ENCODE measurements at places on chromosomes 6 and 20.

- DNase-seq, result no peak
Observed at GRCh38 chr6:131488780-131489179, 84.2 kb upstream of the ARG1 start.

DNA sequence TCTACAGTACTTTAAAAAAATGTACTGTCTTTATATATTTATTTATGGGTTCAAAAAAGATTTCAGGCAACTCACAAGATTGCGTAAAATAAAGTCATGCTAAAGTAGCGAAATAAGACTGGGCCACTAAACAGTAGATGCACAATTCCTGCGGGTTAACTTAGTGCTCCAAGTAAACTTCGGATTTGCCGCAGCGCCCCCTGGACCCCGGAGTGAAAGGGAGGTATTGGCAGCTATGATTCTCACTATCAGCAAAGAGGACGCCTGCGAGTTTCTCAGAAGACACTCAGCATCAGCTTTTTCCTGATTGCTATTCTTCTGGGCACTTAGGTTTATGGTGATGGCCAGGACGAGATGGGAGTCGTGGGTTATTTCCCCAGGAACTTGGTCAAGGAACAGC lies 1.4 kb downstream of the OTOR start:
- no peak for DNase-seq

GRCh38 chr6:3456898-3457709 lies at the start of gene SLC22A23:
SLC22A23 (minus strand) TSS chr6:3457050; CDS start chr6:3456559, 491 bp downstream.
- DNase-seq, result peak; percentile 83

- no peak for DNase-seq
Observed at GRCh38 chr6:116190550-116190949, 63.3 kb downstream of the TSPYL4 start.

DNA sequence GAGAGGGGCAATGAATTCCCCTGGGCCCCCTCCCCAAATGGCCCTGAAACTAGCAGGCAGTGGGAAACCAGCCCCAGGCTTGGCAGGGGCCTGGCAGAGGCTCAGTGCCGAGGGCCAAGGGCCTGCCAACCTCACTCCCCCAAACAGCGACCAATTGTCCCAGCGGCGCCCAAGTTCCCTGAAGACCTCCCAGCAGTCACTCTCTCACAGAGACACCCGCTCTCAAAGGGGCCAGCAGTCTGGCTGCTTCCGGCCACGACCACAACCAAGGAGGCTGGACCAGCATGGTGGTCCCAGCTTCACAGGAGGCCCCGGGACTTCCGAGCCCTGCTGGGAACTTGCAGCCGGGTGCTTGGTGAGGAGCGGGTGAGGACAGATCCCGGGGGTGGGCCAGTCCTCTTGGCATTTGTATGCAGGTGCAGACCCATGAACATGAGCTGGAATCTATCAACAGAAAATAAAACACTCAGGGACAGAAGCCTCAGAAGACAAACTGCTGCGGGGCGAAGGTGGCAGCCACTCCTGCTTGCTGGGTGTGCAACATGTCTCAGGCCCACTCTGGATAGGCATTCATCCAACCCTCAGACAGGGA lies 17.5 kb upstream of the SIRPA start:
- DNase-seq, result no peak

DNA sequence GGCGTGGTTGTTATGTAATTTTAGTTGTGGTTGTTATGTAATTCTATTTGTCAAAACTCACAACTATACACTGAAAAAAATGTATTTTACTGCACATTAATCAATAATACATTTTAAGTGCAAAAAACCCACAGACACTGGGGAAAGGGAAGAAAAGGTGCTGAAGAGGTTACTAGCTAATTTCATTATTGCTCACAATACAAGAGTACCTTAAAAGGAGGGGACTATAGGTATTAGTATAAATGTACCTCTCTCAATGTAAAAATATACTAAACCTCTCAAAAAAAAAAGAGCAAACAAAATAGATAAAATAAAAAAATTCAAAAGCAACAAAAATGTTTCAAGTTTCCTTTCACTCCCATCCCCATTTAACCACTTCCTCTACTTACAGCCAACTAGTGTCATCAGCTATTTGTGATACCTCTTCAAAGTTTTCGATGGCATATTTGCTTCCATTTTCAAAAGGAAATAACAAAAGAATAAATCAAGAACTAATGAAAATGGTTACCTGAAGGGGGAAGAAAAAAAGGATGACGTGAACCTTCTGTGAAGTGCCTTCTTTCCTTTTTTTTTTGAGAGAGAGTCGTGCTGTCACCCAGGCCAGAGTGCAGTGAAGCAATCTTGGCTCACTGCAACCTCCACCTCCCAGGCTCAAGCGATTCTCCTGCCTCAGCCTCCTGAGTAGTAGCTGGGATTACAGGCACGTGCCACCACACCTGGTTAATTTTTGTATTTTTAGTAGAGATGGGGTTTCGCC lies 30.2 kb downstream of the RANBP9 start:
- DNase-seq, result no peak

GRCh38 chr20:4869290-4870193 lies 131.8 kb downstream of the SLC23A2 start:
- DNase-seq, result no peak

DNA sequence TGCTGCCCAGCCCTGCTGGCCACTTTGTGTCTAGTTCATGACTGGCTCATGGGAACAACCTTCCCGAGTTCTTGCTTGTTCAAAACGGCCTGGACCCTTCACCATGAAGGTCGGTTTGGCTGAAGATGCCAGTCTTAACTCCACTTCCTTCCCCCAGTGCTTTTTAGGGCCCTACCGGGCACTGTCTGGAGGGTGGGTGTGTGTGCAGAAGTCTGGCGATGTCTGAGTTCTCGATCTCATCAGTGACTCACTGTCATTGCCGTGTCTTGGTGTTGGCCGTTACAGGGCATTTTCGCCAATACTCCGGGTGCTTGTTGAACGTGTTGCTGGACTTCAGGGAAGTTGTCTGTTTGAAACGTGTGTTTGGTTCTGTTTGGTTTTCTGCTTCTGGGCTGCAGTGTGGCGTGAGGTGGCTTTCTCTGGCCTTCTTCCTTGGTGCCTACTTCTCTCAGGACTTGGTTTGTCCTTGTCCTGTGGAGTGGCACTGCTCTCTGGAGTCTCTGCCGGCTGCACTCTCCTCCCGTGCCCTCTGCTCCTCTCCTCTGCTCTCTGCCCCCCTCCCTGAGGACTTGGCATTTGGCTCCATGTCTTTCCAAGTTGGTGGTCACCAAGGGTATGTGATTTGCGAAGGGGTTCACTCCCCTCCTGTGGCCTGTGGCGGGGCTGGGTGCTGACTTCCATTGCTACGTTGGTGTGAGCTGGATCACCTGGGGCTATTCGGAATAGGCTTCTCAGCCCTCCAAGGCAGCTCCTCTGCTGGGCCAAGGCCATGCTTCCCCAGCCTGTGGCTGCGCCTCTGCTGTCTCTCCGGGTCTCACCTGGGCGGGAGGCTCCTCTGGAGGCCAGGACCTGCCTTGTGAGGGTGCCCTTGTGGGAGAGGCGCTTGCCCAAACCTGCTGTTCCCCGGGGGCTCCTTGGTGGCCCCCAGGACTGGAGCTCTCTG lies 38.2 kb downstream of the PYGB start:
- no peak for DNase-seq

DNA sequence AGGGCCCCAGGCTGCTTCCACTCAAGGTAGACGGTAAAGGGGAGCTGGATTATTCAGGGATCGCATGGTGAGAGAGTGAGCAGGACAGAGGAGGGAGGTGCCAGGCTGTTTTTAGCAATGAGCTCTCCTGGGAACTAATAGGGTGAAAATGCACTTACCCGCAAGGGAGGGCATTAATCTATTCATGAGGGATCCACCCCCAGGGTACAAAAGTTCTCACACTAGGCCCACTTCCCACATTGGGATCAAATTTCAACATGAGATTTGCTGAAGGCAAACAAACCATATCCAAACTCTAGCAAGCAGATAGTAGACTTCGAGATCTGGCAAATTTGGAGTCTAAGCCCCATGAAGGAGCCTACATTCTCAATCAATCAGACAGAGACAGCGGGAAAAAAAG lies 408.6 kb downstream of the RNF144B start:
- DNase-seq, result no peak

- no peak for DNase-seq
Observed at GRCh38 chr20:52869276-52869675, 102.9 kb upstream of the TSHZ2 start.

DNA sequence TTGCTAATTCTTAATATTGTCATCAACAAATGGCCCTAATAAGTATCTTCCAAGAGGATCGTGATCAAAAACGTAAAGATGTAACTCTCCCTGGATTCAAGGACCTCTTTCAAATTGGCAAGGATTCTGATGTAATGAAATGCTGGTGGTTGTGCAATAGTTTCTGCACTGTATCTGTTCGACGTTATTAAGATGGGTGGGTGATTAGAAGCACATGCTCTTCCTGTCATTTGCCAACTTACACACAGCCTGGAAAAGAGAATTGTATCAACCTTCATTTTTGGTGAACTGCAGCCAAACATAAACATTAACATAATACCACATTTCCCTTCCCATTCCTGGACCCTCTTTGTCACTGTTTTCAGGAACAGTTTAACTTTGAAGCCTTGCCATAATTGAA lies 9.8 kb downstream of the FOXQ1 start:
- no peak for DNase-seq

GRCh38 chr20:53642196-53643030 lies 48.8 kb upstream of the ZNF217 start:
- DNase-seq, result peak; percentile 32

DNA sequence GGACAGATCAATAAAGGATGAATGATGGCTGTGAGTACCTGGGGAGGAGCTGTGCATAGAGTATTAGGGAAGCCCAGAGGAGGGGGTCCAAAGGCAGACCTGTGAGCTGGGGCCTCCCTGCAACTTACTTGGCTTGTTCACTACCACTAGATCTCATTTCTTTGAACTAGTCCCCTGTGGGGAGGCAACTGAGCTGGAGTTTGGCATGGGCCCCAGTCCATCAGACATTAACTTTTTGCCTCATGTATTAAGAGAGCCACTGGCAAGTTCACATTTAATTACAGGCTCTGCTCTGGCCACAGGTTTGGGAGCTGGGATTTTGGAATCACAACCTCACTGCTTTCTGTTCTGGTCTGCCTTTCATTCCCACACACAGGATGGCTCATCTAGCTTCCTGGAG lies 254.1 kb downstream of the PRL start:
- no peak for DNase-seq

DNA sequence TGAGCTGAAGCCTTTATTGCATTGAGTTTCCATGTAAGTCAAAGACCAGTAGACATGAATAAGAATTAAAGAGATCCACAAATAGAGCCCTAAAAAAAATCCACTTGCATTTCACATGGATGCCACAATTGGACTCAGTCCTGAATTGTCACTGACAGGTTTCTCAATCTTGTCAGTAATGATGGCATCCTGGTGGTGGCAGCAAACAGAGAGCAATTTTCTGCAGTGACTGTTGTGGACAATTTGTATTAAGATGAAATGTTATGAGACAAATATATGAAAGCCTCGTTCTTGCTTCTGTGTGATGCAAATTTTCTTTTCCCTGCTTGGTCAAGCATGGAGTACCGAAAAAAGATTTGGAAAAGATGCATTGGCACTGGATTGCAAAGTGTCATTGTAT lies 278.9 kb downstream of the SAMD5 start:
- no peak for DNase-seq

- no peak for DNase-seq
Observed at GRCh38 chr20:62777528-62777830, 18.8 kb upstream of the MRGBP start.

DNA sequence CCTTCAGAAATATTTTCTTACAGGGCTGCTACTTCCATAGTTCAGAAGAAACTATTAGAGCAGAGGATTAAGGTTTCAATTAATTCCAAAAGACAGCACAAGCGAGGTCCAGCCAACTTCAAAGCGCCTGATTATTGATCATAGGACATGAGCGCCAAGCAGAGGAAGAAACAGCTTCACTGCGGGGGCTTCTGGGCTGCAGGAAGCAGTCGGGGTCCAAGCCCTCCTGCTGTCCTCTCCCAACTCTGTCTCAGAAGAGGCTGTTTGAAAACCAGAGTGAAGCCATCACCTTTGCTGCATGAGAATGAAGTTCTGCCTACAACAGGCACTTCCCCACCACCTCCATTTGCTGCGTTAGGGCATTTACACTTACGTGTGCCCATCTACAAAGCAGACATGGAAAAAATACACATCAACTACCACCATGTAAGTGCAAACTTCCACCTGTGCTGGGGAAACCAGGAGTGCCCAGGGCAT lies 23.9 kb downstream of the SUMO4 start:
- DNase-seq, result peak; percentile 16

DNA sequence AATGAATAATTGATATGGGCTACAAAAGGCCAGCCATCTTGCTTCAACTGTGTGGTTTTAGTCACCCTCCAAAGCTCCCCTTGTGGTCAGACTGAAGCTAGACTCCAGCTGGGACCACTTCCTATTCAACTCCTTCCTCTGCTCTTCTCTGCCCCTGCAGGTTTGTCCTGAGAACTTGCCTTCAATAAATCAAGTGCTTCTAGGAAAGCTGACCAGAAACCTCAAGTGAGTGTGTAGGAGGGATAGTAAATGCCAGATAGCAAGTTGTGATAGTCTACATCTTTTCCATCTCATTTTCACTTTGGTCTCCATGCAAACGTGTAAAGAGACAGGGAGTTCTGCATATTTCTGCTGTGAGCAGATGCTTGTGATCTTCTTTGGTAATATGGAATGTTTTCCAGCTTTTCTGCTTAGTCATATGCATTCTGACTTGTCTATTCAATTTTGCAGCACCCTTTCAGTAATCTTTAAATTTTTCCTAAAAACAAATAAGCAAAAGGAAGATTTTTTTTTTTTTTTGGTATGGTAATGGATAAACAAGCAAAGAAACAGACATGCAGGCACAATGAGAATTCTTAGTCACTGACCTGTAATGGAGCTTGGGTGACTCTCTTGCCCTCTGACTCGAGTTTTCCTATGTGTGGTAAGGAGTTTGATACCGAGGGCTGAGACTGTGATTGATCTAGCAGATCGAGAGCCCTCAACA lies 201.3 kb upstream of the BTBD3 start:
- peak; percentile 8 for DNase-seq

DNA sequence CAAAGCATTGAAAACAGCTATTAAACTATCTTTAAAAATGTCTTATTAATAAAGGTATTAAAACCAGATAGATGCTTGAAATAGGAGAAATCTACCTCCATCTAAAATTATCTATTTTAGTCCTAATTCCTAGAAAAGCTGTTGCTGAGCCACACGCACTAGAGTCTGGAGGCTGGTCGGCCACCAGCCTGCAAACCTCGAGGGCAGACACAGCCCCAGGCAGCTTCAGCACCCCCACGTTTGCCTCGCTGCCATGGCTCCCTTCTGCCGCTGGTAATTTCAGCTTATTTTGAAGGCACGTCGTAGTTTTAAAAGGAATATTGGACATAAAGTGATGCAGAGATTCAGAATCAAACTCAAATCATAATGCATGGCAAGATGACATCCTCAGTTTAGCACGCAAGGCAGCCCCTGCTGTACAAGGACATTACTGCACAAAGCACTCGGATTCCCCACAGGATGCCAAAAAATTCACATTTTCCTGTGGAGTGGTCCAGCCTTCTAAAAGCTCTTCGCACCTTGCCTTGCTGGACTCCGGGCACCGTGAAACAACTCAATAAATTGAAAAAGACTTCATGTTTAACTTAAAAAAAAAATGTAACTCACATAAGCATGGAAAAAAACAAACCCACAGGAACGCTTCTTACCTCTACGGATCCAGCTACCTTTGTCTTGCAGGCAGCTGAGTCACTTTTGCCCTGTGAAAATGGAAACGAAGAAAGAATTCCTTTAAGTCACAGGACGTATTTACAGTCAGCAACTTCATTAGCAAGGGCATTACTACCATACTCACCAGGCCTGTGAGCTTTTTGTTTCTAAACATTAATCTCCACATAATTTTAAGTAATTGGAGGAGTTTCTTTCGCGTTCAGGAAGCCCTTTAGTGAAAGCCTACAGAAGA lies 143.4 kb upstream of the RPS6KA2 start:
- no peak for DNase-seq
